ENCODE measurements at places on chromosomes 4 and X. TPM values are rescaled to one million over a fixed set of nuclear protein-coding genes. Genes with fewer than 3 reads are reported as not detected.

- no peaks in the 10 kb centered on the region for H3K36me3 ChIP-seq
- H3K27me3 ChIP-seq: no peaks in the 10 kb centered on the region
- no peak overlapping the region for H3K27ac ChIP-seq
- DNase-seq: no peak
- H3K4me1 ChIP-seq: no peaks in the 10 kb centered on the region
- no peak overlapping the region for H3K4me3 ChIP-seq
Measured at GRCh38 chr4:96736352-96736889, 896.5 kb downstream of the PDHA2 start.

The NAA11 gene
- not detected for total RNA-seq

DNA sequence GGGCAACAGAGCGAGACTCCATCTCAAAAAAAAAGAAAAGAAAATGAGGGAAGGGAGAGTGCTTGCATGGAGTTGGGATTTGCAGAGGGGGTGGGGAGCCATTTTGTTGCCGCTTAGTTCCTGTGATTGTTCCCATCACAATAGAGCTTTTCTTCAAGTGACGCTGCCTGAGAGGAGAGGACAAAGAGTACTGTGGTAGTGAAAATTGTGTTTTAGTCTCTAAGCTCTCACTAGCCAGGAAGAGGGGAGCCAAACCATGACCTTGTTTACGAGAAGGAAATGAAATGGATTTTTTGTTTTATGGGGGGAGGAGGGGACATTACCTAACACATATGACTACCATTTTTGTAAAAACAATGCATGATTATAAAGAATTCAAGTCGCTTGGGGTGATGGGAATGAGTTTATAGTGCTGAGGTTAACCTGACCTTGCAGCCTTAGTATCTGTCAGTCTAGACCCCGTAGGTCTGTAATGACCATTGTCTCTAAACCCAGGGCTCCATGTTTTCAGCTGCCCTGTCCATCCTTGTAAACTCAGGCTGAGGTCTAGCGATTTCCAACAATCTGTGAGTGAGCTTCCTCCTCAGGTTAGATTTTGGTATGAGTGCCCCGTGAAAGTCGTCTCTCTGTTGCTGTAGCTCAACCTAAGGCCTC lies 18.8 kb downstream of the SRD5A3 start:
- no peak overlapping the region for H3K27ac ChIP-seq
- no peak overlapping the region for H3K4me3 ChIP-seq
- H3K4me1 ChIP-seq: peaks cover 4% of the 10 kb centered on the region
- no peak for DNase-seq
- H3K36me3 ChIP-seq: no peaks in the 10 kb centered on the region

GRCh38 chr4:181525634-181526033 lies 717.6 kb upstream of the TENM3 start:
- H3K4me3 ChIP-seq: no peak overlapping the region
- no peaks in the 10 kb centered on the region for H3K4me1 ChIP-seq
- H3K27me3 ChIP-seq: no peaks in the 10 kb centered on the region

- no peak overlapping the region for H3K27ac ChIP-seq
- H3K36me3 ChIP-seq: no peaks in the 10 kb centered on the region
- H3K4me1 ChIP-seq: no peaks in the 10 kb centered on the region
- no peak overlapping the region for H3K4me3 ChIP-seq
- DNase-seq: no peak
Measured at GRCh38 chr4:141065872-141066271, 67.4 kb downstream of the RNF150 start.

DNA sequence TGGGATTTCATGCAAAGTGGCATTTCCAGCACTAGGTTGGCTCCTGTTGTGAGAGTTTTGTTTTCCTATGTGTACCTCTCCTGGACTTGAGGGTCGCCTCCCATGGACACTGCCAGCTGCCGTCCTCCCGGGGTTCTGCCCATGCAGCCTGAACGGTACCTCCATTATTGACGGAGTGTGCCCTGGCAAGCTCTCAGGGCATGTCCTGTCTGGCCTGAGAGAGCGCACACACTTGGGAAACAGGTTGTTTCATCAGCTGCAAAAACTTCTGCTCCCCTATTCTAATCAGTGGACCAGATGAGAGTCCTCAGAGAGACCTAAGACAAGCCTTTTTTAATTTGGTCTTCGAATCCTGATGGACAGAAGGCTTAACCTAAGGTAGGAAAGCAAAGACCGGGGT lies 56.6 kb upstream of the HOPX start:
- no peaks in the 10 kb centered on the region for H3K4me1 ChIP-seq
- H3K36me3 ChIP-seq: no peaks in the 10 kb centered on the region
- no peak overlapping the region for H3K27ac ChIP-seq
- H3K4me3 ChIP-seq: no peak overlapping the region
- DNase-seq: no peak

The BMPR1B gene
- 3.0 TPM for total RNA-seq
